ENCODE measurements at places on chromosomes 5 and 9. TPM values are rescaled to one million over a fixed set of nuclear protein-coding genes. Genes with fewer than 3 reads are reported as not detected.

SAPCD2 gene
- 2.9 TPM for total RNA-seq

TYRP1 gene
- total RNA-seq = 6,402 TPM

ARL10 gene
- 7.7 TPM for total RNA-seq

BHMT2 gene
- 0.69 TPM for total RNA-seq

HSPA4 gene
- total RNA-seq = 187 TPM

AFAP1L1 gene
- 15.0 TPM for total RNA-seq

CYFIP2 gene
- 8.4 TPM for total RNA-seq

PTGES gene
- 0.73 TPM for total RNA-seq

CATSPER3 gene
- total RNA-seq = 0.15 TPM

MARCOL gene
- not detected for total RNA-seq

GNE gene
- total RNA-seq = 40.7 TPM

OLFM1 gene
- 14.9 TPM for total RNA-seq

PTPRD gene
- total RNA-seq = not detected

ADAMTS13 gene
- 1.4 TPM for total RNA-seq

WNT8A gene
- not detected for total RNA-seq

PKD2L2 gene
- total RNA-seq = not detected

TMOD1 gene
- total RNA-seq = 2.6 TPM

TMEM8B gene
- total RNA-seq = 0.33 TPM

SHISAL2B gene
- total RNA-seq = not detected

PIP5K1B gene
- under 0.01 TPM for total RNA-seq

GEMIN5 gene
- total RNA-seq = 10.0 TPM

CYLC2 gene
- total RNA-seq = not detected

MARVELD2 gene
- total RNA-seq = 4.0 TPM

ROPN1L gene
- total RNA-seq = 0.34 TPM

SLC6A18 gene
- not detected for total RNA-seq

ANKDD1B gene
- under 0.01 TPM for total RNA-seq

ARID3C gene
- not detected for total RNA-seq

TAF11L10 gene
- total RNA-seq = not detected

SHOC1 gene
- 0.46 TPM for total RNA-seq

DBH gene
- total RNA-seq = not detected

CDKN2AIPNL gene
- 32.0 TPM for total RNA-seq

DNAI1 gene
- total RNA-seq = not detected

PCDHA9 gene
- total RNA-seq = not detected

IL5 gene
- not detected for total RNA-seq

TOR4A gene
- 3.3 TPM for total RNA-seq

SLCO4C1 gene
- total RNA-seq = under 0.01 TPM

GRXCR2 gene
- total RNA-seq = not detected

FST gene
- total RNA-seq = 0.67 TPM
